ENCODE measurements at places on chromosomes 11 and 22. TPM values are rescaled to one million over a fixed set of nuclear protein-coding genes. Genes with fewer than 3 reads are reported as not detected.
A peak's percentile ranks its signal among the peaks of the same experiment; 100 is the strongest.

DNA sequence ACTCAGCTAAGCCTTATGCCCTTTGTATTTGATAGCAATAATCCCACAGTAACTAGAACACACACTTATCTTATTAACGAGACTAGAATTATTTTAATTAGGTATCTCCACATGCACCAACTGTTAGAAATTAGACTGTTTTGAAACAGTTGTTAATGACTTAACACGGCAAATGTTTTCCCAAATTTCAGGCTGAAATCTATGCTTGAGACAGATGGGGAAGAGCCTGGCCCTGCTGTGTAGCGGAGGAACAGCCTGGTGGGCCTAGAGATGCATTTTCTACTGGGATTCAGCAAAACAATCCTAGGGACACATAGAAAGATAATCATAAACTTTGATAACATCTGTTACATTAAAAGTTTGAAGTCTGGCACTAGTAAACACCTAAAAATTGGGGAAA is 273.4 kb downstream of the TTC28 start:
- H3K4me3 ChIP-seq, result no peak overlapping the region
- no peaks in the 10 kb centered on the region for H3K27me3 ChIP-seq
- no peaks in the 10 kb centered on the region for H3K4me1 ChIP-seq
- H3K27ac ChIP-seq, result no peak overlapping the region

DNA sequence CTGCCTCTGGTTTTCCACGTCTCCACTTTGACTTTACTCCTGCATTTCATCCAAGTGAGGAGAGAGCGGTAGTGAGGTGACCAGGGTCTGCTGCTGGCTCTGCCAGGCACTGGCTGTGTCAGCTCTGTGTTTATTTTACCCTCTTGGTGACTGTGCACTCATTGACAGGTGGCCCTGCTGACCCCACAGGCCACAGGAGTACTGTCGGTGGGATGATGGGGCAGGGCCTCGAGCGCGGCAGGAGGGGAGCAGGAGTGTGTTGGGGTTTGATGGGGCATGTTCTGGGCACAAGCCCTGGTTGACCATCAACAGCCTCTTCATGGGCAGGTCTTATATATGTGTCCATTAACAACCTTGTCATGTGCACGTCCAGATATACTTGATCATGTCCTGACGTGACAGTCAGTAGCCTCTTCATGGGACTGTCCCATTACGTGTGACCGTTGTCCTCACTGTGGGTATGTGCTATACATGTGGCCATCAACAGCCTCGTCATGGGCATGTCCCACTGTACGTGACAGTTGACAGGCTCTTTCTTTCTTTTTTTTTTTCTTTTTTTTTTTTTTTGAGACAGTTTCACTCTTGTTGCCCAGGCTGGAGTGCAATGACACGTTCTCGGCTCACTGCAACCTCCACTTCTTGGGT is 31.4 kb upstream of the ACR start:
- no peaks in the 10 kb centered on the region for H3K4me1 ChIP-seq
- no peak overlapping the region for H3K27ac ChIP-seq
- H3K36me3 ChIP-seq, result no peaks in the 10 kb centered on the region
- DNase-seq, result no peak

GRCh38 chr11:57653163-57653562 is 3.5 kb upstream of the YPEL4 start:
- no peaks in the 10 kb centered on the region for H3K36me3 ChIP-seq
- no peak overlapping the region for H3K27ac ChIP-seq
- H3K27me3 ChIP-seq, result peaks cover 9% of the 10 kb centered on the region
- H3K4me3 ChIP-seq, result no peak overlapping the region
- peaks cover 18% of the 10 kb centered on the region for H3K4me1 ChIP-seq

DNA sequence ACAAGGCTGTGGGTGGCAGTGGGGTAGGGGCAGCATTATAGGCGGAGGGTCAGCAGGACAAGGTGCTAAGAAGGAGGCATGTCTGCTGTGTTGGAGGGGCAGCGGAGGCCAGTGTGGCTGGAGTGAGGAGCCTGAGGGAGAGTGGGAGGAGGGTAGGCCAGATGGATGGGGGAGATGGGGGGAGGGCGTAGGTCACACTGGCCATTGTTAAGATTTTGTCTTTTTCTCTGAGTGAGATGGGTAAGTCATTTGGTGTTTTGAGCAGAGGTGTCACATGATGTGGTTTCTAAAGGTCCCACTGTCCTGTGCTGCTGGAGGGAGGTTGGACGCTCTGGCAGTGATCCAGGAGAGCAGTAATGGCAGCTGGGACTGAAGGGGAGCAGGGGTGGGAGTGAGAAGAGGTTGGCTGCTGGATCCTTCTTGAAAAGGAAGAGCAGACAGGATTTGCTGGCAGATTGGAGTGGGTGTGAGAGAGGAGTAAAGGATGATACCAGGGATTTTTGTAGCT is 9.8 kb downstream of the PPP6R3 start:
- H3K4me1 ChIP-seq, result peaks cover 52% of the 10 kb centered on the region
- DNase-seq, result no peak
- peak overlapping the region; percentile 26 for H3K27ac ChIP-seq
- no peaks in the 10 kb centered on the region for H3K27me3 ChIP-seq

DNA sequence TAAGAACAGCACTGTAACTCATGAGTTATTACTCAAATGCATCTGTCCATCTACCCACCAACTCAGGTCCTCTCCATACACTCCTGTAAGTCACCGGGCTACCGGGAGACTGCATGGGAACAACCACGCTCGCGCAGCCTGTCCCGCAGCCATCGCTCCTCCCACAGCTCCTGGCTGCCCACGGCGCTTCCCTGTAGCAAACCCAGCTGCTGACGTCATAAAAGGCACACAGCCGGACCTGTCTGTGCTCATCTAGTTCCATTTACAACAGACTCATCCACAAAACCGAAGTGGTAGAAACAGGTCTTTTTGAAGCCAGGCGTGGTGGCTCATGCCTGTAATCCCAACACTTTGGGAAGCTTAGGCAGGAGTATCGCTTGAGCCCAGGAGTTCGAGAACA is 23.4 kb upstream of the PACSIN2 start:
- H3K4me1 ChIP-seq, result no peaks in the 10 kb centered on the region
- H3K36me3 ChIP-seq, result no peaks in the 10 kb centered on the region
- H3K27ac ChIP-seq, result no peak overlapping the region
- DNase-seq, result no peak

- H3K36me3 ChIP-seq, result no peaks in the 10 kb centered on the region
- H3K27me3 ChIP-seq, result peaks cover 3% of the 10 kb centered on the region
- H3K27ac ChIP-seq, result no peak overlapping the region
- no peak overlapping the region for H3K4me3 ChIP-seq
- no peaks in the 10 kb centered on the region for H3K4me1 ChIP-seq
These were observed 539 bp downstream of the USH1C start for GRCh38 chr11:17543574-17544180.

DNA sequence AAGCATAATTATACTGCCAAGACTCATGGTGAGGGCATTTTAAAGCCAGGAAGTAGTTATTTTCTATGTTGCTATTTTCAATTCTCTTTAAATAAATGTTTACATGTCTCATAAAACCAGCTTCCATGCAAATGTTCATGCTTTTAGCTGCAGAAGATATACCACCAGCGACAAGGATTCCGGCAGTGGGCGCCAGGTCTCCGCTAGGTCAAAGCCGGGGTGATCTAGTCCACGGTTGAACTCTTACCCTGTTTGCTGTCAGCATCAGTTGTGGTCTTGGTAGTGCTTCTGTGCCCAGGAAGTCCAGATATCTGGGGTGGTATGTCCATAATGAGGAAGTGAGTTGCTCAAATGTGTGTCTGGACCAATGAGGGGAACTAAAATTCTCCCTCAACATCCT is 265.7 kb downstream of the BRD1 start:
- no peaks in the 10 kb centered on the region for H3K27me3 ChIP-seq
- H3K4me3 ChIP-seq, result no peak overlapping the region
- no peak for DNase-seq

GRCh38 chr11:133015457-133015856 is 516.8 kb downstream of the OPCML start:
- DNase-seq, result no peak
- H3K27ac ChIP-seq, result no peak overlapping the region
- no peak overlapping the region for H3K4me3 ChIP-seq
- no peaks in the 10 kb centered on the region for H3K36me3 ChIP-seq
- no peaks in the 10 kb centered on the region for H3K27me3 ChIP-seq
- no peaks in the 10 kb centered on the region for H3K4me1 ChIP-seq

DNA sequence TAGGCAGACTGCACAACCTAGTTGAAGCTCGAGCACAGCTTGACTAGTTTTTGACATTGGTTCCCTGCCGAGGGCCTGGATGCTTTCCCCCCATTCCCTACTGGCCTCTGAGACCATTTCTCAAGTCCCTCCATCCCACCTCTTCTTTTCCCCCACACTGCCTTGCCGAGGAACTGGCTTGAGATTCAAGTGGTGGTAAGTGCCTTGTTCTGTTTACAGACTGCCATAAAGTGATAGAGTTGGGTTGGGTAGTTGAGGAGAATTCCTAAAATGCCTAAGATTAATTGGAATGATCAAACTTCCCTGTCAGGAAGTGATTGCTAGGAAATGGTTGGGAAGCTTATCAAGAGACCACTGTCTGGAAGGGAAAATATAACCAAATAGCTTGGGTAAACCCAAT is 16.2 kb downstream of the MRPL16 start:
- no peak for DNase-seq
- no peaks in the 10 kb centered on the region for H3K4me1 ChIP-seq
- no peaks in the 10 kb centered on the region for H3K36me3 ChIP-seq
- no peak overlapping the region for H3K27ac ChIP-seq

GRCh38 chr11:70128435-70128906 is 50.4 kb downstream of the ANO1 start:
- no peaks in the 10 kb centered on the region for H3K4me1 ChIP-seq
- H3K27ac ChIP-seq, result no peak overlapping the region

- no peaks in the 10 kb centered on the region for H3K4me1 ChIP-seq
- H3K27ac ChIP-seq, result no peak overlapping the region
- no peak overlapping the region for H3K4me3 ChIP-seq
These were observed 558.7 kb downstream of the BRD1 start for GRCh38 chr22:49268924-49269323.

The GUCY1A2 gene
- 0.05 TPM for total RNA-seq

The CD3G gene
- total RNA-seq, result 0.21 TPM

The VSIG2 gene
- 0.31 TPM for total RNA-seq

The DPAGT1 gene
- total RNA-seq, result 54.8 TPM

The PLAAT2 gene
- 4.6 TPM for total RNA-seq

The CDON gene
- 0.21 TPM for total RNA-seq

The TMEM135 gene
- total RNA-seq, result 15.9 TPM

All from GM12878 (cell line).